Stimulated activated CD4-positive, alpha-beta T cell treated with anti-CD3 and anti-CD28 coated beads, Interleukin-12 subunit alpha, Interleukin-12 subunit beta, amount 100 ng/mL, for 48 hours (primary cell): ENCODE measurements at places on chromosomes 3 and 15.

- no peak for DNase-seq
Observed at GRCh38 chr3:33578325-33579177, 138.3 kb upstream of the UBP1 start.

- DNase-seq, result no peak
Observed at GRCh38 chr3:127387119-127387518, 99.3 kb upstream of the PRR20G start.

GRCh38 chr15:48402427-48403177 lies 71.4 kb downstream of the DUT start:
- no peak for DNase-seq

DNA sequence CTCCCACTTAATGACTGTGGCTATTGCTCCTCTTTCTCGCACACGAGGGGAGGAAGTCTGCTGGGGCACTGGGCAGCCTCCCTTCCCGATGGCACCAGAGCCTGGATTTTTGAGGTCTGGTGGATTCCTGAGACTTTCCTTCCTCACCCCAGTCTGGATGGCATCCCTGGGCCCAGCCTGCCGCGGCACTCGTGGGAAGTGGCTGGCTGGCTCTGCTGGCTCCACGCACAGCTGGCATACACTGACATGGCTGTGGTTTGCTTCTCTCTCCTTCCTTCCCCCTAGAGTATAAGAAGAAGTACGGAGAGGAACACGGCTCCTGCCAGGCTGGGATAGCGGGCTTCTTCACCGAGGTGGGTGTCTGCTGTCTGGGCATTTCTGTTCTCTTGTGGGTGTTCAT lies 319.8 kb upstream of the LRRFIP2 start:
- DNase-seq, result no peak

- DNase-seq, result no peak
Observed at GRCh38 chr3:57007521-57008460, 52.7 kb upstream of the SPATA12 start.

DNA sequence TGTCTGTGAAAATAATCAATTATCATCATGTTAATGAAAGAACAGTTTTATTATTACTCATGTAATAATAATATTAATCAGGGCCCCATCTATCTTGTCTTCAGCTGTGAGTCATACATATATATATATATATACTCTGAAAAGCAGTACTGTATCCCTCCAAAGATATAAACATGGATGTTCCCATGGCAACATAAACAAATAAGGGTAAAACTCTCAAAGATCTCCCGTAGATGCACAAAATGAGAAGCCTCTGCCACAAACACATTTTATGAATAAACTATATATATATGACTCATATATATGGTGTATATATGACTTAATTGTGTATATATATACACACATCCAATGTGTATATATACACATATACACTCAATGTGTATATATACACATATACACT lies 163.8 kb upstream of the ARHGEF26 start:
- no peak for DNase-seq

DNA sequence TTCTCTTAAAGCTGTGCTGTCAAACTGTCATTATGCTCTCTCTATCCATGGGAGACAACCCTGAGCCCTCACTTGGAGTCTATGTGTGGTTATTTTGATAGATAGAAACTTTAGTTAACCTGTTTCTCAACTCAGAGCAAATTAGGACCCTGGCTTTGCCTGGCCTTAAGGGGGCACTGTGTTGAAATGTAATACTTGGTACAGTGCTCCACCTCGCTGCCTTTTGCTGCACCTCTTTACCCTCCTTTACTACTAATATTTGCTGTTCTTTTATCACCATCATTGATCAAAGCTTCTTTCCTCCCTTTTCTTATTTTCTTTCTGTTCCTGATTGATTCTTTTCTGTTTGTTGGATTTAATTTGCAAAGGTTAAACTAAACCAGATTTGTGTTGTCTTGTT lies 34.3 kb downstream of the STT3B start:
- no peak for DNase-seq

DNA sequence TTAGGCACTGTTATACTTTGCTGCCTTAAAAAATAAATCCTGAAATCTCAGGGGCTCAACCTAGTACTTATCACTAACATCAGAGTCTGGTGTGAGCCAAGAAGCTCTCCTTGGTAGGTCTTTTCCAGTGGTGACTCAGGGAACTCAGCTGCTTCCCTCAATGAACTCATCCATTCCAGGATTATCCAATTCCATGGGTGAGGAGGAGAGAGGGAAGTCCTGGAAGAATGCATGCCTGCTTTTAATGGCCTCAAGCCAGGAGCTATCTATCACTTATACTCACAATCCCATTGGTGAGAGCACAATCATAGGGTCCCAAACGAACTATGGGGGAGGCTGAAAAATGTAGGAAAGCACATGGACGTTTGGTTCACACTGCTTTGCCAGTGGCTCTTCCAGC lies 113.6 kb downstream of the POLR2M start:
- no peak for DNase-seq

DNA sequence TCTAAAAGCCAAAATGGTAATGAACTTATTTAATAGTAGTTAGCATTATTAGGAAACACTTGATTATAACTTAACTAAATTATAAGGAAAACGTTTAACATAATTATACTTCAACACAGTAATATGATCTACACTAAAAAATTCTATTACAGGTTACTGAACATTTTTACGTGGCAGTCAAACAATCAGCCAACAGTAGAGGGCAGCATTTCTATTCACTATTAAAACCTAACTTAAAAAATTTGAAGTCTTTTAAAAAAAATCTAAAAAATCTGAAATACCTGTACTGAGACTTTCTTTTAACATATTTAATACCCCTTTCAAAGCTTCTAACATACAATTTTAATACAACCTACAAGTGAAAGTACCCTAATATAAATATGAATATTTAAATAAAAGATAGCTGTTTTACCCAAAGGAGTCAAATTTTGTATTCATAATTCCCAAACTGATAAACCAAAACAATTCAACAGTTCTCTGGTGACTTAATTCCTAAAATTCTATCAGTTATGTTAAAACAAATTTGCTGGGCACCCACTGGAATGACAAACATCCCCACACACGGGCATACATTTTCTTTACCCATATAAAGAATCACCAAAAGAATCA lies 41.5 kb downstream of the DLG1 start:
- DNase-seq, result no peak

GRCh38 chr3:61685755-61686154 lies 124.4 kb downstream of the PTPRG start:
- DNase-seq, result no peak
